C1 segment of cervical spinal cord (tissue), 14 donors: ENCODE measurements at places on chromosomes 5 and 9.

GRCh38 chr9:98149422-98149821 is 30.4 kb upstream of the TRIM14 start:
- no peak for DNase-seq

GRCh38 chr9:132811985-132812384 is 66.1 kb downstream of the AK8 start:
- DNase-seq, result no peak

DNA sequence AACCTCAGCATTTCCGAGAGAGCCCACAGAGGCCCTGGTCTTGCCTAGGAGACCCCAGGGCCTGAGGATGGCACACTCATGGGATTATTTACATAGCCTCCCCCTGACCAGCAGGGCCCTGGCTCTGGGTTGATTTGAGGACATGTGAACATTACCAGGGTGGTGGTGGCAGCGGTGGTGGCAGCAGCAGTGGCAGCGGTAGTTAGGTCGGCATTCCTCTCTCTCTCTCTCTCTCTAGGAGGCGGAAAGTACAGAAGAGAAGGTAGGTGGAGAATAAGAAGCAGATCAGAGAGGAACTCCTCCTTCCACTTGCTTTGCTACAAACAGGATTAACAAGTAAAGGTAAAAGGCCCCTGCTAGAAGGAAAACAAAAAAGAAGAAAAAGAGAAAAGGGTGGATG is 39.3 kb downstream of the B4GALT1 start:
- no peak for DNase-seq

DNA sequence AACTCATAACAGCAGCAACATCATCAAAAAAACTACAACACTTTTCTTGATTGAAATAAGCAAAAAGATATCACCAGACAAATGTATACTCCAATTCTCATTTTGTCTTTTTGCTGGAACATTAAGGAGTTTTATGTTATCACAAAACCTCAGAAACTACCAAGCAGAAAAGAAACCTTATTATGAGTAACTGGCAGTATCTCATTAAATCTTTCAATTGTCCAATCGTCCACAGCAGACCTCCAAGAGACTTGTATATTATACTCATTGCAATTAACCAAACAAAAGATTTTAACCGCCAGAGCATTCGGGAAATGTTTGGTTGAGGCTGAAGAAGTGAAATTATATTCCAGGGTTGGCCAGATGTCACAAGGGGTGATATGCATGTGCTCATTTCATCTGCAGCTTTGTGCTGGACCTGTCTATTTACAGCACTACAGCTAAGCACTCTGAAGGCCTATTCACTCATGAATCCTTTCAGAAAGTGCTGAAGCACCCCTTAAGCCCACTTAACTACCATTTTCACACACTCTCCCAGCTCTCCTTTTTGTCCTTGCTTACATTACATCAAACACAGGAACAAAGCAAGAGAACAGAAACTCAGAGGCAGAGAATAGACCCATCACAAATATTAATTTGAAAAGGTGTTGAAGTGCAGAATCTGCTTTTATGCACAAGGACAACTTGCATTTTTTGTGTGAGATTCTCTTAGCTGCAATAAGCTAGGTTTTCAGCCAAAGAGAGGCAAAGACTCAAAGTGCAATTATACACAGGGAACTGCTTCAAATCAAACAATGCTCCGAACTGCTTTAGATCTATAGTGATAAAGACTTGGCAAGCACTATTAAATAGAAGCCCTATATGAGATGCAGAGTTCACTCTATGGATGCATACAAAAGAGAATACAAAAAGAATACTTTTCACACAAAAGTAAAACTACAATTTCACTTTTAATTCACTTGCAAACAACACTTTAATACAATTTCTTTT is 150.4 kb upstream of the POU5F2 start:
- no peak for DNase-seq

GRCh38 chr5:124825983-124826337 is 79.5 kb upstream of the ZNF608 start:
- DNase-seq, result no peak

- no peak for DNase-seq
Observed at GRCh38 chr5:87138091-87138805, 129.4 kb upstream of the RASA1 start.

- DNase-seq, result no peak
Observed at GRCh38 chr9:79382044-79382443, 189.7 kb upstream of the TLE4 start.

GRCh38 chr9:92735636-92736562 is 28.7 kb downstream of the BICD2 start:
- DNase-seq, result no peak

DNA sequence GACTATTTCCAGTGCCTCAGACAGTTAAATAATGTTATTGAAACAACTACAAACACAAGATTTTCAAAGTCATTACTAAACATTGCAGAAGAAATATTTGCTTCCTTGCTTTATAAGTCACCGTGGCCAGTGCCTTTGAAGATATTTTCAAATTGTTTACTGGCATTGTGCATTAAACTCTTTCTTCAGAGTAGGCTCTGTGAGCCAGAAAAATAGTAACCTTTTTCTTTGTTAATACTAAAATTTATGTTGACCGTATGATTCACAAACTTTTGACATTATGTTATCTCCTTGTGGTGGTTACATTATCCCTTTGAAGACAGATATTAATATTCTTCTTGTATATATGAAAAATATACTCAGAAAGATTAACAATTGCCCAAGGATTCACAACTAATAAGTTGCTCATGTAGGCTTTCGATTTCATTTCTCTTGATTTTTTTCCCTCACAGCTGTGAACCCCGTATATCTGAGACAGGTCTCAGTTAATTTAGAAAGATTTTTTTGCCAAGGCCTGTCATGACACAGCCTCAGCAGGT is 140.1 kb downstream of the NR3C1 start:
- no peak for DNase-seq

DNA sequence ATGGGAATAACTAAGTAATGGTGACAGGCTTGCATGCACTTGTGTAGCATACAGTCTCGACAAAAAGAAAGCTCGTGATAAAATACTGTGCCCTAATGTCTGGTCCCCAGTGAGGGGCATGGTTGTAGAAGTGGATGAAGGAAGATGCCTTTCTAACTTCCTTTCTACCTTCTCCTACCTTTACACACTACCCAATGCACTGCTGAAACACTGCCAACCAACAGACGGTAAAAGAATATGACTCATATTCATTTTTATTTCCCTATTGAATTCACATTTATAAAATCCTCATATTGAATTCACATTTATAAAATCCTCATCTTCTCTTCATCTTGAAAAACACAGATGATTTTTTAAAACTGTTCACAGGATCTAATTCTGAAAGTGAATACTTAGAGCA is 223.0 kb downstream of the PJA2 start:
- no peak for DNase-seq

- no peak for DNase-seq
Observed at GRCh38 chr5:124566875-124567450, 179.5 kb downstream of the ZNF608 start.

- no peak for DNase-seq
Observed at GRCh38 chr5:172802567-172803176, 31.4 kb upstream of the ERGIC1 start.

DNA sequence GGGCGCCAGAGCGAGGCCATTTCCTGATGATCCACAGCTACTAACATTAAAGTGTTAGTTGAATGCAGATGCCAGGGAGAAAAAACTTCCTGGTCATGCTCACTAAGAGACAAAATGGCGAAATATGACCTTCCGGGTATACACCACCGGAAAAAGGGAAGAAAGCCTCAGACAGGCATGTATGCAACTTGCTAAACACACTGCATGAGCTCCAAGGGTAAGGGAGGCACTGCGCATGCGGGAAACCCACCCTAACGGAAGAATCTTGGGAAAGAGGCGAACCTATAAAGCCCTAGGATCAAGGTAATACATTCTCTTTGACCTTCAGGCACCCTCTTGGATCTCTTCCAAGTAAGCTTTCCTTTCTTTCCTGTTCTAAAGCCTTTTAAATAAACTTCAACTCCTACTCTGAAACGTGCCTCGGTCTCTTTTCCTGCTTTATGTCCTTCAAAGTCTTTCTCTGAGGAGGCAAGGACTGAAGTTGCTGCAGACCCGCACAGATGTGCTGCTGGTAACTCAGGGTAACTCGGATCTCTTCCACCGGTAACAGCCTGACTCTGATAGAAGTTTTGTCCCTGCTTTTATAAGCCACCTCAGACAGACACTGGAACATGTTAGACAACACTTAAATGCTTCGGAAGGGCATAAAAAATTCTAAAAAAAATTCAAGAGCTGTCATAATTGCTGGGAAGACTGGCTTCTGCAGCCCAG is 64.9 kb downstream of the DTWD2 start:
- DNase-seq, result no peak

DNA sequence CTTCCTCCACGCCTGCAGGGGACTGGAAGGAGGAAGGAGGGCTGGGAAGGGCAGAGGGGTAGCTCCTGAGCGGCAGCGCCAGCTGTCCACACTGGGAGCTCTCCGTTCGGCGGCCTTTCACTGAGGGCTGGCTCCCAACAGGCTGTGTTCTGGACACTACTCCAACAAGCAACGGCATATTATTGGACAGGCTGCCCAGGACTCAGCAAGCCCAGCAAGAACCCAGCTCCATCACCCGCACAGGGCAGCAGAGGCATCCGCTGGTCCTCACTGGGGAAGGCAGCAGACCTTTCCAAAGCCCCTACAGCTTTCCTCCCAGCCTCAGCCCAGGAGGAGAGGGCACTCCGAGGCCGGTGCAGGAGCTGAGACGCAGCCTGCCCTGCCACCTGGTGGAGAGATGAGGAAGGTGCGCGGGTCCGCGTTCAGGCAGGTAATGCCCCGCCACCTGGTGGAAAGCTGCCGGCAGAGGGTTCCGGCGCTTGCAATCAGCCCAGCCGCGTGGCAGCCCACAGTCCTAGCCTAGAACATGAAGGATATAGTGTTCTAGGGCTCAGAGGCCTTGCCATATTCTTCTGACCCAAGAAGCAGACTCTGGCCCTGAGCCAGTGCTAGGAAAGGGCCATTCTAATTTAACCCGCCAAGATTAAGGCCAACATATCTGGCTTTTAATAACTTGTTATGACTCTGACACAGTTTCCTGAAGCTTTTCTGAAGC is 74.4 kb downstream of the NRG2 start:
- peak; percentile 75 for DNase-seq

- no peak for DNase-seq
Observed at GRCh38 chr5:172777881-172778814, 7.2 kb upstream of the DUSP1 start.
